ENCODE measurements at places on chromosomes 7 and 10.

- peak; percentile 84 for DNase-seq
These were observed at the start of gene ICA1 for GRCh38 chr7:8261711-8262695. Gene ICA1 (minus strand): TSS chr7:8262167. CDS start chr7:8235926, 26,241 bp downstream.

- no peak for DNase-seq
These were observed 47.1 kb upstream of the UBN2 start for GRCh38 chr7:139183878-139184338.

GRCh38 chr10:3046981-3047547 lies 20.3 kb upstream of the PFKP start:
- no peak for DNase-seq

- DNase-seq = no peak
These were observed 22.7 kb downstream of the WIPI2 start for GRCh38 chr7:5212633-5213285.

DNA sequence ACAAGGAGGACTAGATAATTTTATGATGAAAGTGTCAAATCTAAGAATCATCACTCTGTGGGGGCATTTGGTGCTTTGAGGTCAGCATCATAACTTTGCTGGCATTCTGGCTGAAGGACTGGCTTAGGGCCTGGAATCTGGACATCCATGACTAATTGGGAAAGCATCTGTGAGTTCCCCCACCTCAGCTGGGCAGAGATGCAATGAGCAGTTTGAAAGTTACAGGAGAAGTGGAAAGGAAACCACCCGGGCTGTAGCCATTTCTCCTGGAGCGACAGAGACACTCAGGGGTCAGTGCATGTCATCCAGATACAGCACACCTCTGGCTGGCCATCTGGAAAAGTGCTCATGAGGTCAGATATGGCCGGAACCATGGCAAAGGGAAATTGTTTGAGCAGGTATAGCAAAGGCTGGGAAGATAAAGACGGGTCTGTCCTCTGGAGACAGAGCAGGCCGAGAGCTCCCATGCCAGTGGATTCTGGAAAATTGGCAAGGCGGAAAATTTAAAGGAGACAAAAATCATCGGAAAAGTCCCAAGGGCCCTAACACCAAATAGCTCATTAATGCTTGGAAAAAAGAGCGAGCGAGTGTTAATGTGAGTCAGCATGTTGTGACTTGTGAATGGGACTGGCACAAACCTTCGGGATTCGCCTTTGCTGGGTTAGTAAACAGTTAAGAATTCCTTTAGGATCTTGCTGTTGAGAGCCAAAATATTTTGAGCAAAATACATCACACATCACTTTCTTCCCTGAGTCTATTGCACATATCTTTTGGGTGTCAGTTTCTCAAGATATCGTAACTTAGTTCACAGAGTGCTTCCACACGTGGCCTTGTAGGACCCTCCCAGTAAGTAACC lies 188.4 kb upstream of the AGK start:
- DNase-seq = no peak

DNA sequence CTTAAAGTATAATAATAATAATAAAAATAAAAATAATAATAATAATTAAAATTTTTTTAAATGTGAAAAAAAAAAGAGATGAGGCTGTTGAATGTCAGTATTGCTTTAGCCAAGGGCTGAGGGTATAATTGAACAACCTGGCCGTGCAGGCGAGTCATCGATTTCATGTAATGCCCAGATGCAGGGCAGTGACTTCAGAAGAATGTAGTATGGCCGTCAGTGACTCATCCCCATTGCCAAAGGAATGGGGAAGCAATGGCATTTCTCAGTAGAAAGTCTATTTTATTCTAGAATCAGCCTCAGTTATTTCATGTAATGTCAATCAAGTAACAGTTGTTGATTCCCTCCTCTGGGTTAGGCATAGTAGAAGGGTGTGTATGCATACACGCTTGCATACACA lies 516.4 kb downstream of the GLRX3 start:
- no peak for DNase-seq

- no peak for DNase-seq
These were observed 46.1 kb downstream of the UBE2H start for GRCh38 chr7:129906700-129907099.

DNA sequence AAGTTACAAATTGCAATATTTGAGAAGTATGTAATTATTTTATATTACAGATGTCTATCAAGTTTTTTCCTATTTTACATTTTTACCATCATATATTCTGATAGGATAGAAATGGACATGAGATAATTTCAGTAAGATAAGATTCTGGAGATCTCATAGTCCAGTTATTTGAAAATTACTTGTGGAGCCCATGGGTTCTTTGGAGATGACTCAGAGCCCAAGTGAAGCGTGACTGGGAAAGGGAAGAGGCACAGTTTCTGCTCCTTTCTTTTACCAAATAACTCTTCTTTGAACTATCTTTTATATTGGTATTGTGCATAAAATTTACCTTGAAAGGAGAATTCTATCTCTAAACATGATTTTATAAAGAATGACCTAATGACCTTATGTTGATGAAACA lies 2.4 kb downstream of the CD36 start:
- no peak for DNase-seq

- no peak for DNase-seq
These were observed 1.9 kb downstream of the BRAF start for GRCh38 chr7:140922741-140923345.

DNA sequence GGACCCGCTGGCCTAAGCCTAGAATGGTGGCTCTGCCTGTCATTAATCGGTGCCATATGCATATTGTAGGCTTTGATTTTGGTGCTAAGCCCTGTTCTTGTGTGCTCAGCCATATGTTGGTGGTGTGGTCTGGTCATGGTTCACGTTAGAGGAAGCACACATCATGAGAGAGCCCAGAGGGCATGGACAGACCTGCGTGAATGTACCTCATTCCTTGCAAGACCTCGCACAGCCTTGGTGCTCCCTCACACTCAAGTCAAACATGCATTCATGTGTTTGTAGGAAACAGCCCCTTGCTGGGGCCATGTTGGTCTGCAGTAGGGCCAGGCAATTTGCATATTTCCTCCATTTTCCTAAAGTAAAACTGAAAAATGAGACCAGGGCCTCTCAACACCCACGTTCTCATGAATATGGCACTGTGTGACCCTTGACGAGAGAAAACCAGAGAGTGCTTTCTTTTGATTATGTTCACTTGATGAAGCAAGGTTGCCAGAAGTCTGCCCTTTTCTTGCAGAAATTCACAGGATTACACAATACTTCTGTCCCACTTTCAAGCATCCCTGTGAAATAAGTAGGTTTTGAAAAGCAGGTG lies 268.7 kb downstream of the CELF2 start:
- DNase-seq = no peak

DNA sequence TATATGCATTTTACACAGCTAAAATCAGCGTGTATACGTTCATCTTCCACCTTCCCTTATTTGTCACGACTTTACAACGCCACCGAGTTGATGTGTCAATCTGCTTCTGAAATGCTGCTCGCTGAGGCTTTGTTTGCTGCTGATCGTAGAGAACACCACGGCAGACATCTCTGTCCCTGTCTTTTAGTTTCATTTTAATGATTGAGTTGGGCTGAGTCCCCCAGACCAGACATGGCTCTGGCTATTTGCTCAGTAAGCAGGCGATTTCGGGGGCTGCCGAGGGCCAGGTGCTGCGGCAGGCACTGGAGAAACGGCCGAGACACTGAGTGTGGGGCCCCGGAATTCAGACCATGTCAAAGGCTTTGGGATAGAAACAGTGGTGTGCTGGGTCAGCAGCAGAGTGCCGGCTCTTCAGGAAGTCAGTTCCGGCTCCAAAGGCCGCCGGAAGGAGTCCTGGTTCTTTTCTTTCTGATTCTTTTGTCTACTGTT lies 5.0 kb downstream of the LRRC27 start:
- no peak for DNase-seq

DNA sequence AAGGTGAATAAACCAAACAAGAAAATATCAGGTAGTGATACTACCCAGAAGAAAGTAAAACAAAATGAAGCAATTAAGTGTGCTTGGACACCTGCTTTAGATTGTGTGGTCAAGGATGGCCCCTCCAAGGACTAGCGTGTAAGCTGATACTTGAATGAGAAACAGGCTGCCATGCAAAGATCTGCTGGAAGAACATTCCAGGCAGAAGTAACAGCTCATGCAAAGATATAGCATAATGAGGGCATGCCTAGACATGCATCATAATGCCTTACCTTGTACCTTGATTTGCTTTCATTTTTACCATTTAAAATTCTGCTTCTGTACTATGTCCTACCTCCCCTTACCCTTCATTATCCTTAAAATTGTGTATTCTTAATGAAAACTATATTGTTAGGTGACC lies 74.8 kb upstream of the HDAC9 start:
- peak; percentile 20 for DNase-seq

- no peak for DNase-seq
These were observed 93.1 kb downstream of the ZMYND11 start for GRCh38 chr10:228366-228765.

GRCh38 chr7:16930946-16931345 lies 49.2 kb upstream of the AGR3 start:
- no peak for DNase-seq

- no peak for DNase-seq
These were observed 308.9 kb downstream of the GRID1 start for GRCh38 chr10:86057708-86058107.

DNA sequence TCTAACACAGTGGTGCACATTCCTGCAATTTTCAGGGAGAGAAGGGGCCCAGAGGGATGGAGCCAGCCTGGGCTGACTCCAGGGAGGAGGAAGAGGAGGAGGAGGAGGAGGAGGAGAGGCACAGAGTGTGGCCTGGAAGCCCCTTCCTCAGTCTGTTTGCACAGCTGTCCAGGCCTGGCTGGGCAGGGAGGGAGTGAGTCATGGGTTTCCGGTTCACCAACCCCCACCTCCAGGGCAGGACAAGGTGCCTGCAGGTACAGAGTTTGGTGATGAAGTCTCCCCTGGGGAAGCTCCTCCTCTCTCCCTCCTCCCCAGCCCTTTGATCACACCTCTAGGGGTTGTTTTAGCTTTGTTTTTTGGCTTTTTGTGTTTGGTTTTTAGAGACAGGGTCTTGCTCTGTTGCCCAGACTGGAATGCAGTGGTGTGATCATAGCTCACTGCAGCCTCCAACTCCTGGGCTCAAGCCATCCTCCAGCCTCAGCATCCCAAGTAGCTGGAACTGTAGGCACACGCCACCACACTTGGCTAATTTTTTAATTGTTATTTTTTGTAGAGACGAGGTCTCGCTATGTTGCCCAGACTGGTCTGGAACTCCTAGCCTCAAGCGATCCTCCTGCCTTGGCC lies 77.5 kb upstream of the CUX1 start:
- DNase-seq = no peak

- peak; percentile 41 for DNase-seq
These were observed 613 bp downstream of the MAPK8 start for GRCh38 chr10:48306870-48307710.

- DNase-seq = no peak
These were observed 106.0 kb upstream of the INSYN2A start for GRCh38 chr10:127302343-127302742.

DNA sequence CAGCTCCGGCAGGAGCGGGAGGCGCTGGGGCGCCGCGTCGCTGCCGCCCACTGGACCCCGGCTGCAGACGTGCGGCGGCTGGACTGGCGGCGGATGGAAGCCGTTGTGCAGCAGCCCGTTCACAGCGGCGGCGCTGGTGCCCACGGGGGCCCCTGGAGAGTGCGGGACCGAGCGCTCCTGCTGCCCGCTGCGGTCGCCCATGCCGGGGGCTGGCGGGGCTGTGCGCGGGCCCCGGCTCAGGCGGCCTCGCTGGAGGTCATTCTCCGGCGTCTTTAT lies 413 bp downstream of the PANK1 start:
- no peak for DNase-seq

- no peak for DNase-seq
These were observed 172.7 kb downstream of the SND1 start for GRCh38 chr7:127824682-127825081.

DNA sequence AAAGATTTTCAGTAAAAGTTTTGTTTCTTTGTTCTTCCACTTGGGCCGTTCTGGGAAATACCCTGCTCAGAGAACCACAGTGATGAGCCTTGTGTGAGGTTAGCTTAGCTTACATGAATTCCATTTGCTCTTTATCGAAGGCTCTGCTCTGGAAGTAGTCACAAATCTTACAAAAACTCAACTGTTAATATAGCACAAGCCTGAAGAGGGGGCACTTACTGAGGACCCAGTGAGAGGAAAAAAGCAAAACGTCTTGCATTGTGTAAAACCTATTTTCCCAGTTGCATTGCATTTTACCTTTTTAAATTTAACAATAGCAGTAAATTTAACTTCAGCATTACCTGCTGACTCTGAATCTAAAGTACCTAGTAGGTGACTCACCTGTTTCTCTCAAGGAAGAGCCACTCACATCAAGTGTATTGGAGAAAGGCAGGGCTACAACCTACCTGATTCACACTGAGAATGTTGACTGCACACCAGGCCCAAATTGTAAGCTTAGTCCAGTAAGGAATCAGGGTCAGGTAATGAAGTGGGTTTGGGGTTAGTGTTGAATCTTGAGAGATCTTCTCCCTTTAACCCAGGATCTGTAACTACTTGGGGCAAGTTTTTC lies 42.3 kb downstream of the PPP1R17 start:
- no peak for DNase-seq

DNA sequence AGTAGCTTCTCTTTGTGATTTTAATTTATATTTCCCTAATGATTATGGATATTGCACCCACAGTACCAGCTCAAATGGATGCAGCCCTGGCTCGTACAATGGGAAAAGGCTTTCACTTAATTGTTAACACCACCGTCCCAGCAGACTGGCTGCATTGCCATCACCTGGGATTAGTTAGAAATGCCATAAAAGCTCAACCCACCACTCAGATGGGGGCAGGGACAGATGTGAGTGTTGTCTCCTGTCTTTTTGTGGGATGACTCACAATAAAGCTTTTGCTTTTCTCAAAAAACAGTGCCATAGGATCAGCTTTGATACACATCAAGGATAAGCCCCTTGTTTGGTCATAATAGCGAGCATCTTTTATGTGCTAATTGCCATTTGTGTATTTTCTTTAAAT lies 729.1 kb downstream of the TNS3 start:
- DNase-seq = no peak

GRCh38 chr10:92241158-92241500 lies 49.7 kb downstream of the CPEB3 start:
- no peak for DNase-seq

- no peak for DNase-seq
These were observed 930.8 kb downstream of the IPMK start for GRCh38 chr10:57336865-57337264.

- no peak for DNase-seq
These were observed 2.8 kb downstream of the UPK3B start for GRCh38 chr7:76512941-76513816.

DNA sequence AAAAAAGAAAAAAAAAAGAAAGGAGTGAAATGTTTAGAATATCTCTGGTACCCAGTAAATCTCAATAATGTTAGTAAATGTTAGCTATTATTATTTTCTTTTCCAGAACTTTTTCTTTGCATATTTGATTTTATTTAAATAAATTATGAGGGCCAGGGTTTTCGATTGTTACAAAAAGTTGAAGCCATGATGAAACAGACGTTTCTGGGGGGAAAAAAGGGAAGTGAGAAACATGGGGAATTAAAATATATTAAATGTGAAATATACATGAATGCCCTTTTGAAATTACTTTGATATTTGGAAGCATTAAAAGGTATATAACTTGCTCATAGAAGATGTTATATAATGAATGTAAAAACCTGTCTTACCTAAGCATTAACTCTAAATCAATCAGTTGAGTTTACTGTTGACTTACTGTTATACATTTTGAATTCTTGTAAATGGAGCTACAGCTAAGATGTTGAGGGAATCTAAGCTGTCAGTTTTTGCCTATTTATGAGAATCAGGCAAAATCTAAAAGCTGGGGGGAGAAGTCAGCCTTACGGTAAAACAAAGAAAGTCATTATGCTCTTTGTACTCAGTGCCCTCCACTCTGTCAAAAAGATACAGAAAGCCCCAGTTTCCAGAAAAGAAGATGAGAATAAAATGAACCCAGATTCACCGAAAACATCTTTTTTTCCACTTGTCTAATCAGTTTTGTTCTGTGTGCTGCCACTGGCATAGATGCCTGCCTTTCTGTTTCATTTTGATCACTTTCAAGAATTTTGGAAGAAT lies 30.0 kb upstream of the KDM7A start:
- no peak for DNase-seq

Data from NCI-H1105 treated with DMSO at 0.1 percent for 48 hours (cell line).